ENCODE measurements at places on chromosomes 1 and 21.

GRCh38 chr1:3880429-3881192 is 19.5 kb downstream of the C1orf174 start:
- DNase-seq: no peak

GRCh38 chr1:160560045-160560705 is 19.1 kb downstream of the CD84 start:
- DNase-seq: no peak

GRCh38 chr1:153800516-153800915 is 25.3 kb downstream of the SLC27A3 start:
- no peak for DNase-seq

- DNase-seq: no peak
These were observed 132.8 kb downstream of the CLIC6 start for GRCh38 chr21:34801519-34802132.

DNA sequence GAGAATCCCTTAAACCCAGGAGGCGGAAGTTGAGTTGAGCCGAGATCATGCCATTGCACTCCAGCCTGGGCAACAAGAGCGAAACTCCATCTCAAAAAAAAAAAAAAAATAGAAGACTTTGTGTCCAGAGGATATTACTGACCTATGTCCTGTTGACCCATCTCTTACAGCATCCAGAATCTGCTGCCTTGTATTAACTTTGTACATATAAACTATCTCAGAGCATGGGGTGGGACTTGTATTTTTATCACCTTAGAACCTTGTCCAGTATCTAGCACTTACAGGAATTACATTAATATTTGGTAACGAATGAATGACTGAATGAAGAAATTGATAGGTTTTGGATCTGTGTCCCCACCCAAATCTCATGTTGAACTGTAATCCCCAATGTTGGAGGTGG is 117.8 kb downstream of the TGFBR3 start:
- DNase-seq: no peak

GRCh38 chr21:35336534-35336933 is 287.4 kb upstream of the RUNX1 start:
- DNase-seq: no peak

- no peak for DNase-seq
These were observed 10.1 kb upstream of the EXO1 start for GRCh38 chr1:241837901-241838300.

GRCh38 chr1:109199710-109200109 is 14.0 kb upstream of the SARS1 start:
- DNase-seq: no peak
